ENCODE measurements at places on chromosomes 6 and 20.

- no peak for DNase-seq
Measured at GRCh38 chr6:7148100-7148822, 40.5 kb downstream of the RREB1 start.

DNA sequence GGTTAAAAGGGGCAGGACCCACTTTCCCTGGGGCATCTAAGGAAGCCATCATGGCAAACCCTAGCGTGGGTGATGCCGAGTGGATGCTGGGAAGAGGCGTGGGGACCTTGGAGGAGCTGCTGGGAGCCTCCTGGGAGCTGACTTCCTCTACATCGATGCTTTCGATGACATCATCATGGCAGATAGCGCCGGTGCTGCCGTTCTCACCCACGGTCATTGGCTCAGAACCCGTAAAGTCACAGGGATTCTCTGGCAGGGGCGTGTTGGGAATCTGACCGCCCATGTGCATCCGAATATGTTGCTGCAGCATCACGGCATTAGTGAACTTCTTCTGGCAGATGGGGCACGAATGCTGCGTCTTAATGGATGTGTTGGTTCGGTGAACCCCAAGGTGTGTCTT is 12.1 kb downstream of the SALL4 start:
- DNase-seq = no peak

- no peak for DNase-seq
Measured at GRCh38 chr6:14306151-14306906, 188.8 kb downstream of the CD83 start.

DNA sequence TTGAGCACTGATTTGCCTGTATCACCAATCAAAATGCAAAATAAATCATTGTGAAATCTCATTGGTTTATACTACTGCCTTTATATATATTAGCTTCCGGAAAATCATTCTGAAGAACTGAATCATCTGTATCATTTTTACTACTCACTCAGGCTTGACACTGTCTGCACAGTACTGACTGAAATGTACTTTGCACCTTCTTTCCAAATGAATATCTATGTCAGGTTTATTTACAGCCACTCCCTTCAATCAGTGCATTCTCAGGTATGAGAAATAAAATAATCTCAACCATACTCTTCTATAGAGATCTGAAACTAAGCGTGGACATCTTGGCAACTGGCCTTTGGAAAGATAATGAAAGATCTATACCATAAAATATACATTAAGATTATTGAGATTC is 2.7 kb downstream of the KHDRBS2 start:
- DNase-seq = no peak

GRCh38 chr20:35564905-35565304 is 23.0 kb downstream of the ERGIC3 start:
- DNase-seq = no peak

DNA sequence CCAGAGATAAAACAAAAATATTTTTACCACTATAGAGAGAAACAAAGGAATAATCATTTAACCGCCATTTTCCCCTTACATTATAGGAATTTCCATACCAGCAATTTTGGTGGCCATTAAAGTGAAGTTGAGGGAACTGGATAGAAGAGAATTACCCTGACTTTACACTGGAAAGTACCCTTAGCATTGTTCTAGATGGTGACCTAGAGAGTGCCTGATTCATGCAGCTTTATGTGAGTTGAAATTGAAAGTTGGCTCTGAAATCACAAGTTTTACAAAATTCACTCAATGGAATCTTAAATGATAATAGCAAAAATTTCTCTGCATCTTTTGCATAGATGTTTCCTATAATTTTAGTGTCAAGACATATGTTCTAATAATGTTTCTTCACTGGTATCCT is 55.7 kb upstream of the PREP start:
- no peak for DNase-seq

- no peak for DNase-seq
Measured at GRCh38 chr6:95879856-95880255, 135.9 kb upstream of the FUT9 start.

DNA sequence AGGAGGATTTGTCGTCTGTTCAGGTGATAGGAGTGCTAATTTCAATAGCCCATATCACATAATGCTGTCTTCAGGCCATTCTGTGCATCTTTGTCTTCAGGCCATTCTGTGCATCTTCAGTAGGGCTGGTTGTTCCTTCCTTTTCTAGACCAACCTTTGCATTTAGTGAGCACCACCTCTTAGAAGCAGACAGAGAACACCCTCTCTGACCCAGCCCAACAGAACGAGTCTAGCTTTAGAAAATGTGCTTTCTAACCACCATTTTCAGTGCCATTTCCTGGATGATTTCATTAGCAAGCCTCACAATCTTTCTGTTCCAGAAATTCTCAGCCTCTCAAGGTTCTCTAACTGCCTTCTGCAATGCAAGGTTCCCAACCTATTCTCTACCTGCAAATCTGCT is 215.3 kb upstream of the KCNQ5 start:
- no peak for DNase-seq

- peak; percentile 42 for DNase-seq
Measured at GRCh38 chr20:5090191-5090590, 29.6 kb downstream of the PCNA start.

DNA sequence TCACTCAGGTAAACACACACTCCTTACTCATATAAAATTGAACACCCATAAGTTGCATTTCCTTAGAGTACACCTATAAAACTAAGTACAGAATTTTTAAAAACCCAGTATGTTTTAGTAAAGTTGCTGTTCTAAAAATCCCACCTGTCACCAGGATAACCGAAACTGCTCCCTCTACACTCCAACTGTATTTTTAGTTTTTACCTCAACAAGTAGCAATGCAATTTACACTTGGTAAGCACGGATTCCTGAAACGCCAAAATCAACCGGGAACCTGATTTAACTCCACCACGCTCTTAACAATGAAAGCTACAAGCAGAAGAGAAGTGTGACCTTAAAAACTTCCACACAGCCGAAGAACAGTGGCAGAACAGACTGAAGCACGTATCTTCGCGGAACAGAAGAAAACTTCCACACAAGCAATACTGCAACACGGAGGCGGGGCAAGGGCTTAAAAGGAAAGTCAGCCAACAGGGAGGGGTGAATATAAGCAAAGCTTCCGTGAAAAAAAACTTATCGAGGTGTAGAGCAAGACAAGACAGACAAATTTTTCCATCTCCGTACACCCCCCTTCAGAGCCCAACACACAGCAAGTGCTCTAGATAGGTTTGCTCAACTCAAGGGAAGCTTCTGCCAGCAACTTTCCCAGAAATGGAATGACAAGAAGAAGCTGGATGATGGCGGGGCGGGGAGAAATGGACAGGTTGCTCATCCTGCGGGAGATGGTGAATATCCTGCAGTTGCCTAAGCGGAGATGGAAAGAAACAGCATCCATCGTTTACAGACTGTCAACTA is 1.4 kb downstream of the STAU1 start:
- DNase-seq = peak; percentile 78

DNA sequence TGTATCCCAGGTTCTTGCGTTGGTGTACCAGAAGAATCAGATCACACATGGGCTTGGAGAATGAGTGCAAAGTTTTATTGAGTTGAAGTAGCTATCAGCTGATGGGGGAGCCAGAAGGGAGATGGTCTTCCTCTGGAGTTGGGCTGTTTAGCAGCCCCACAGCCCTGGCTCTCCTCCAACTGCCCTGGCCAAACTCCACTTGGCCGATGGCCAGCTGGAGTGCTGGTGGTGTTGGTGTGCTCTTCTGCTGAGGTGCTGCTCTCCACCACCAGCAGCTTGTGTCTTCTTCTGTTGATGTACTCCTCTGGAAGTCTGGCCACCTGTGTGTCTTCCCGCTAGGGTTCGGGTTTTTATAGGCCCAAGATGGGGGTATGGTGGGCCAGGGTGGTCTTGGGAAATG is 172.8 kb downstream of the TINAG start:
- DNase-seq = no peak
